ENCODE measurements at places on chromosomes 7 and 10.
A peak's percentile ranks its signal among the peaks of the same experiment; 100 is the strongest.

GRCh38 chr10:68099736-68100135 lies 9.6 kb upstream of the MYPN start:
- DNase-seq = no peak

DNA sequence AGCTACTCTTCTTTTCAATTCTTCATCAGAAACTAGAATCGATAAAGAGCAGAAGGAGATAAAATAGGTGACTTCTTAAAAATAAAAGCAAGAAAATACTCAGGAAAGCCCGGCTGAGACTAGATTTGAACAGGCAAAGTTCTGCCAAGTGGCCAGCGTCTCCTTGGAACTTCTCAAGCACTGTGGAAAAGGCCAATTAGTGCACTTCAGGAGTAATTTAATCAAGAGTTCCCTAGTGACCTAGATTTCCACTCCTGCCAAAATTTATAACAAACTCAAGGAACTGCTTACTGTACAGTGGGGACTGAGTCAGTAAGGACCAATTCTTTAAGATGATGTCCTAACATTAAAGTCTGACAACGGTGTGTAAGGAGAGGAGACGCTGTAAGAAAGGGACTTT lies 57.3 kb downstream of the CHCHD3 start:
- DNase-seq = no peak

DNA sequence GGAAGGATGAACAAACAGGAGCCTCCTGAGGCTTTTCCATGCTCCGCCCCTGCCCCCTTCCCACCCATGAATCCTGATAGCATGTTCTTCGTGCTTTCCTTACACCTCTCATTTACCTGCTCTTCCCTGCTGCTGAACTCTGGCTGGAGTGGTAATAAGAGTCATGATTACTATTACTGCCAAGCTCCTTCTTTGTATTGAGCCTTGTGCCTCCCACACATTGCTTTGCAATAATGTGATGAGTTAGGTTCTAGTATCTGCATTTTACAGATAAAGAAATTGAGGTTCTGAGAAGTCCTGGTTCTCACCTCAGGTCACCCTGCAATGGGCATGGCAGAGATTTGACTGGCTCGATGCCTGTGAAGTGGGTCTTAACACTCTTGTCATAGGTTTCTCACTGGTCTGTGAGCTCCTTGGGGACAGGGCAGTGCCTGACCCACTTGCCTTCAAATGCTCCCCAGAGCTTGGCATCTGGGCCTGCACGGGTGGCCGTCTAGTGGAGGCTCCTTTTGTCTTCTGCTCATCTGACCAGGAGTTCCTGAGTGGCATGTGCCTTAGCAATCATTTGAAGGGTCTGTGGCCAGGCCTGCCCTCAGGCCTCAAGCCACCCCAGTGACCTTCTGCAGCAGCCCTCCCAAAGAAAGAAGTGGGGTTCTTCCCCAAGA lies 309.2 kb upstream of the ZMIZ1 start:
- DNase-seq = no peak

DNA sequence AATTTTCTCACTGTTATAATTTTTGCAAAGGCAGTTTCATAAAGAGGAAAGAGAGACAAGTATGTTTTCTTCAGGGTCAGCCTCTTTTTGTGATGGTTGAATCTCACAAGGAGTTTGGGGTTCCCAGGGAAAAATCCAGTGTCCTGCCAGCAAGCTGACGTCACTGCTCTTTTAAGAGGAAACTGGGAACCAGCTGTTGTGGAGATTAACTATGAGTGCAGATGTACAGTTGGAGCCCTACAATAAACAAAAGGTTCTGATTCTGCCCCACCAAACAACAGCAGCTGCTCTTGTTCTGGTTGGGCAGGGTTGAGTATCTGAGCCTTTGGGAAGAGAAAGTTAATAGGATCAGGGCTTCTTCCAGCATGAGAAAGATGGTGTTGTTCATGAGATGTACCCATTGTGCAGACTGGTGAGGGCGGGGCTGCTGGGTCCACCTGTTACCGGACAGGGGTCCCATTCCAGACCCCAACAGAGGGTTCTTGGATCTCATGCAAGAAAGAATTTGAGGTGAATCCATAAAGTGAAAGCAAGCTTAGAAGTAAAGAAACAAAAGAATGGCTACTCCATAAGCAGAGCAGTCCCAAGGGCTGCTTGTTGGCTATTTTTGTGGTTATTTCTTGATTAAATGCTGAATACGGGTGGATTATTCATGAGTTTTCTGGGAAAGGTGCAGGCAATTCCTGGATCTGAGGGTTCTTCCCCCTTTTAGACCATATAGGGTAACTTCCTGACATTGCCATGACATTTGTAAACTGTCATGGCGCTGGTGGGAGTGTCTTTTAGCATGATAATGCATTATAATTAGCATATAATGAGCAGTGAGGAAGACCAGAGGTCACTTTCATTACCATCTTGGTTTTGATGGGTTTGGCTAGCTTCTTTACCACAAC lies 12.5 kb downstream of the PRF1 start:
- DNase-seq = no peak

DNA sequence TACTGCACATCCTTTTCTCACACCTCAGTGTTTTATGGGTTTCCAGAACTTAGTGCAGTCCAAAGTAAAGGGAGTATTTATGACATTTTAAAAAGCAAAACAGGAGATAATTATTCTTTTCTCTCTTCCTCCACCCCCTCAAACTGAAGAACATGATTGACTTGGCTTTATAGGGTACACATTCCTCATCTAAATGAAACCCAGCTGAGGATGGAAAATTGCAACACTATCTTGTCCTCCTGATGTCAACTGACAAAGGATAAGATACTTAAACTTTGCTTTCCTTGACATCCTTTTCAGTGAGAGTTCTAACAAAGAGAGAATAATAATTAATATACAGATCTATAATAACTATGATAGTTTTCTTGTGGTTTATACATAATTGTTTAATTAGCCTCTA lies 299.1 kb downstream of the BBS9 start:
- no peak for DNase-seq

GRCh38 chr7:6516387-6516983 lies 34.8 kb downstream of the GRID2IP start:
- peak; percentile 67 for DNase-seq
